ENCODE measurements at places on chromosomes 5 and 9.

- DNase-seq = no peak
These were observed 112.4 kb upstream of the SPATA31D4 start for GRCh38 chr9:81815781-81816180.

GRCh38 chr9:77016526-77017504 lies 2.6 kb upstream of the FOXB2 start:
- no peak for DNase-seq

DNA sequence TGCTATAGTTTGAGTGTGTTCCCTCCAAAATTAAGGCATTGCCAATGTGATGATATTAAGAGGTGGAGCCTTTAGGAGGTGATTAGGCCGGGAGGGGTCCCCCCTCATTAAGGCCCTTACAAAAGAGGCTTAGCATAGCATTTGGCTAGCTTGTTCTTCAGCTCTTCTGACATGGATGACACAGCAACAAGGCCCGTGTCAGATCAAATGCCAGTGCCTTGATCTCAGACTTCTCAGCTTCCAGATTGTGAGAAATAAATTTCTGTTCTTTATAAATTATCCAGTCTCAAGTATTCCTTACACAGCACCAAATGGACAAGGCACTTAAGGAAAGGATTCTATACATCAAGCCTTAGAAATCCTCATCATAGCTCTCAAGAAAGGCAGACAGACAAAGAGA lies 31.8 kb downstream of the SLC38A9 start:
- no peak for DNase-seq

DNA sequence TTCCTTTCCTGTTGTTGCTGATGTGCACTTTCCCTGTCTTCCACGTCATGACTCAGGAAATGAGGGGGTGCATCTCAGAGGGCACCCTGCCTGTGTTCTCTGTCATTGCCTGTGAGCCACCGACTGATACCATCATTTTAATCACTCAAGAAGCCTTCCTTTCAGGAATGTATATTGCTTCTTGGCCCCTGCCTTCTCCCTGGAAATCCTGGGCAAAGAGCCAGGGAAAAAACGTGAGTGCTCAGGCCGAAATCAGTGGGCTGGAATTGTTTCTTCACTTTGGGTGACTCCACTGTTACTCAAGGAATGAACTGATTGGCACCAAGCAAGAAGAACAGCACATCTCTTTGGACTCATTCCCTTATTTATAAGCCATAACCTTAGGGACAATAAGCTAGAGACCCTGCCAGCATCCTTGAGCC lies 126.1 kb downstream of the SNX18 start:
- no peak for DNase-seq

DNA sequence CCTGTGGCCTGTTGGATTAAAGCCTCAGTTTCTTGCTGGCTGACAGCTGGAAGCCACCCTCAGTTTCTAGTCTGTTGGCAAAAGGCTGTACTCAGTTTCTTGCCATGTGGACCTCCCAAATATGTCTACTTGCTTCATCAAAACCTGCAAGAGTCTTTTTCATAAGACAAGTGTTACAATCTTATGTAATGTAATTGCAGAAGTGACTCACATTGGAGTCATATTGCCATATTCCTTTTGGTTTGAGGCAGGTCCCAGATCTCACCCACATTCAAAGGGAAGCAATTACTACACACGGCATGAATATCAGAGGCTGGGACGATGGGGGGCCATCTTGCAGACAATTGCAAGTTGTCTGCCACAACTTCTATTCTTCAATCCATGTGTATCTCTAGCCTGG lies 286.7 kb upstream of the IL12B start:
- DNase-seq = no peak

DNA sequence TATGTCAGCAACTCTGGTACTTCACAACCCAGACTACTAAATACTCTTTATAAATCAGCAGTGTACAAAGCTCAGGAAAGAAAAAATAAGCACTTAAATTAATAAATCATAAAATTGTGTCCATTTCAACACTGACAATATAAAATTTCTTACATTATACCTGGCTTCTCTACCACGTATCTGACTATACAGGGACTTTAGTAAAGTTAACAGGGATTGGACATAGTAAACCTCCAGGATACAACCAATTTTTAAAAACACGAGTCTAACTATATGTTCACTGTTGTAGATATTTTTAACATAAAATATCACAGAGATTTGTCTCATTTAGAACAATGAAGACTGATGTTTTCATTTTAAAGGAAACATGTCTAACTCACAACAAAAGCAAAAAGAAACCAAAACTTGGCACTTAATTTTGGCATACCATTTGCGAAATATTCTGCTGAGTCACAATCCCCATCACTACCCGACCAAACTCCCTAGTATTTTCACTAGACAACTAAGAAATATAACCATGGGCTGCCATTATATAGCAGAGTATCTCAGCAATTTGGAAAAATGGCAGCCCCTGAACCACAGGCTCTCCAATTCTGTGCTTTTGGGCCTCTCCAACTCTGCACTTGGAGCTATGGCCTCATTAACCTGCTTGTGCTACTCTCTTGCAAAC lies 14.4 kb downstream of the FAM169A start:
- no peak for DNase-seq

DNA sequence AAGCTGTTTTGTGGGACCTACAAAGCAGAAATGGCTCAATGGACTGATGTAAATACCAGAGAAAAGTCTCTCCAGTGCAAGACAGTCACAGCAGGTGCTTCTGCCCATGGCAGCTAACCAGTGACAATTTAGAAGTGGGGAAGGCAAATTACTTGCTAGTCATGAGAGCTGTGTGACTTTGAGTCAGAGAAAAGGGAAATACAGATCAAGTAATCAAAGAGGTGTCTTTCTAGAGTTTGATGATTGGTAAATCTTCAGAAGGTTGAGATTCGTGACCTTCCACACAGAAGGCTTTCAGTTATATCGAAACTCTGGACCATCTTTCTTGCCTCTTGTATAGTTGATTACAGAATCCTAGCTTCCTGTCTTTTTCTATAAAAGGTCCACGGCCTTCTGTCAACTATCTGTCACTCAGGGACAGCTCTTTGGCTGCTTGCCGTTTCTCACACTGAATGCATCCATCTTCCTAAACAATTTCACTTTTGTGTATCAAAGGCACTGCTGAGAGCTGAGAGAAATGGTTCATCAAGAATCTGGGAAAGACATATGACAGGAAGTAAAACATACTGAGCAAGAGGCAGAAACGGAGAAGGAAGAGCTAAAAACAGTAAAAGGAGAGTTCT lies 993.9 kb upstream of the ACO1 start:
- DNase-seq = no peak

- no peak for DNase-seq
These were observed 43.6 kb upstream of the CLINT1 start for GRCh38 chr5:157902449-157903116.

DNA sequence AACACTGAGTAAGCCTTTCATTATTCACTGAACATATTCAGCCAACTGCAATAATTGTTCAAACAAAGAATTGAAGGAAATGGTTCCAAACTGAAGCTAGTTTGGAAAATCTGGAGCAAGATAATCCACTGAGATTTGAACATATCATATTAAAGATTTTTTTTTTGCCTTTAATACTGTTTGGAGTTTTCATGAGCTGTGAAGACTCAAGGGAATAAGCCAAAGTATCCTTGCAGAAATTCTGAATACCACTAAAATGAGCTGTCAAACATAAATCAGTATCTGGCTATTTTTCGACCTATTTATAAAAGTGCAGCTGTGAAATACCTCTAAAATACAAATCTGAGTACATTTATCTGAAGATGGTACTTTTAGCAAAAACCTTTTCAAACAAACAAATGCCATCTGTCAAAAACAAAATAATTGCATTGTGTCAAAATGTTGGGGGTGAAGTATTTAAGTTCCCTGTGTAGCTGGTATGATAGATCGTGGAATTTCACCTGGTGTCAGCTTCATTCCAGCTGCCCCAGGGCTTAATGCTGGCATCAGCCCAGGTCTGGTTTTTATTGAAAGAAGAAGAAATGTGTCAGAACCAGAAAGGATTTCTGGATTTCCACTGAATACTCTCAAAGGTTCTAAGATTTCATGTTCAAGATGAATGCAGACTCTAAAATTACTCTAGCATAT lies 149.0 kb upstream of the GRAMD2B start:
- DNase-seq = no peak

DNA sequence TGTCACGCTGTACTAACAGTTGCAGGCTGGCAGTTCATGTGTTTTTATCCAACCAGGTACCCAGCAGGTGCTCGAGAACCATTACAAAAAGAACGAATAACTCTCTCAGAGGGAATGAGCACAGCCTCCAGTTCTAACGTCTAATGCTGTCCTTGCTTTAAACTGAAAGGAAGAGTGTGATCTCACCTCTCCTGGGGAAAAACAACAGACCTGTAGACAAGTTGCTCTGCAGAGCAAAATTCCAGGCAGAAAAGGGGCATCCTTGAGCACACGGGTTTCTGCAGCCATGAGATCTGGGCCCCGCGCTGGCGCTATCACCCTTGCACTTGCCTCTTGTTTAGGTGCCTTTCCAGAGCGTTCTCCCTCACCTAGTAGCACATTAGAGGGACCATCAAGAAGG lies 92.5 kb upstream of the DNAH5 start:
- no peak for DNase-seq

GRCh38 chr5:96761618-96762017 lies 46.1 kb downstream of the ERAP1 start:
- DNase-seq = no peak

DNA sequence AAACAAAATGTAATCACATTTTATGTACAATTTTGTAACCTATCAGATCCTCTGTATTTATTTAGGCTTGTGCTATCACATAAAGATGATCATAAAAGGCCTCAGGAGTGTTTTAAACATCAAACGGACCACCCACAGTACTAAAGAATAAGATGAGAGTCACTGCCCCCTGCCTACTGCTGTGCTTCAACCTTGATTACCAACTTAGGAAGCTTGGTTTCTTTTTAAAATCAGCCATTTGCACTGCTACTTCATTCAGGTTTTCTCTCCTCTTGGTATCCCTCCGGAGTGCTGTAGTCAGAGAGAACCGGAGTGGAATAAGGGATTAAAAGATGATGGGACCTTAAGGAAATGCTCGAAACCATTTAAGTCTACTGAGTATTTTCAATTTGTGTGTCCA lies 6.9 kb downstream of the C7 start:
- DNase-seq = no peak

- no peak for DNase-seq
These were observed 142.9 kb downstream of the CDK5RAP2 start for GRCh38 chr9:120436983-120437475.

DNA sequence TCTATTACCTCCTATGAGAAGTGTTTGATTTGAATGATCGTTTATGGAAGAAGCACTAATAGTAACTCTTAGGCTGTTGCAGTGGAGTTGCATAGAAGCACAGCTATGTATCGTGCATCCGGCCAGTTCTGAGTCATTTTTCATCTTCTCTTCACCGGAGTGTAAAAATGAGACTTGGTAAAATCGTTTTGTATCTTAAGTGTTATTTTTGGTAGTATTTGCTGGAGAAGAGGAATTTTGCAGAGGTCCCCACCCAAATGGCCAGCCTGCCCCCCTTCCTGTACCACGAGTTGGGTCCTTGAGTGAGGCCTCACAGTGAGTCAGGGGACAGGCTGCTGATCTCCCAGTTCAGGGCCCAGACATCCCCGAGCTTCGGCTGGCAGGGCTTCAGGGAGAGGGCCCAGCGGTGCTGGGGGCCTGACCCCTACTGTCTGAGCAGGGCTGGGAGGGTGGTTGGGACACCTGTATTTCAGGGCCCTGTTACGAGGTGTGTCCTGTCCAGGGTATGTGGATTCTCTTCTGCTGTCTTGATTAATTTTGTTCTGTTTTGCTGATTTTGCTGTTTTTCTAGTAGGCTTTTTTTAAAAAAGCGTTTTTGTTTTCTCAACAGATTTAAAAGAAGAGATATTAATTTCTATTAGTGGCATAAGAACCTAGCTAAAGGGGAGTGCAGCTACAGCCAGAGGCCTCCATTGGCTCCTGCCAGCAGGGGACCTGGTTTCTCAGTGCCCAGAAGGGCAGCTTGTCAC lies 210.8 kb downstream of the TRIO start:
- no peak for DNase-seq

Data from small intestine (tissue), 16 donors.